Upper lobe of right lung (tissue), 1 donor: ENCODE measurements at places on chromosomes 11 and 22. TPM values are rescaled to one million over a fixed set of nuclear protein-coding genes. Genes with fewer than 3 reads are reported as not detected.

DNA sequence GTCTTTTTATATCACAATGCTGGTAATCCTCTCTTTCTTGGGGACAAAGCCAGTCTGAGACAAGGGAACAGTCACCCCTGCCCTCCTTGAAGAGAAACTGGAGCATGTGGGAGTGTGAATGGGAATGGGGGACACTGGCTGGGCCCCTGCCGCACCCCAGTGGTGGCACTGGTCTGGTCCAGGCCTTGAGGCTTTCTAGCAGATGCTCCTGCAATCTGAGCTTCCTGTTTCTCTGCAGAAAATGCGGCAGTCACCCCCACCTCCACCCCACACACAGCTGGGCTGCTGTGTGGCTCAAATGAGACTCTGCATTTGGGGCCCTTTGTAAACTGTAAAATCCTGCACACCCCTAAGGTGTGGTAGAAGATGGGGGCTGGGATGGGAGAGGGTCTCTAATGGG, 6.6 kb upstream of the MARK2 start:
- DNase-seq = no peak
- H3K36me3 ChIP-seq = peaks cover 3% of the 10 kb centered on the region
- no peaks in the 10 kb centered on the region for H3K27me3 ChIP-seq
- no peak overlapping the region for H3K27ac ChIP-seq

DNA sequence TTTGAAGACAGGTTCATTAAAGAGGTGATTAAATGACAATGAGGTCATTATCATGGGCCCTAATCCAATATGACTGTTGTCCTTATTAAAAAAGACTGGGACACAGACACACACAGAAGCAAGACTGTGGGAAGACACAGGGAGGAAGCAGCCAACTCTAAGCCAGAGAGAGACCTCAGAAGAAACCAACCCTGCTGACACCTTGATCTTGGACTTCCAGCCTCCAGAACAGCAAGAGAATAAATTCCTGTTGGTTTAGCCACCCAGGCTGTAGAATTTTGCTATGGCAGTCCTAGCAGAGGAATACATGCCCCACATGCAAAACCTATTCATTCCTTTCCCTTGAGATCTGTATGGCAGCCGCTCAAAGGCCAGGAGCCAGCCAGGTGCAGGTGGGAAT, 35.6 kb upstream of the CACNG2 start:
- no peak overlapping the region for H3K27ac ChIP-seq
- no peak for DNase-seq
- H3K27me3 ChIP-seq = peaks cover 12% of the 10 kb centered on the region
- no peaks in the 10 kb centered on the region for H3K36me3 ChIP-seq
- H3K4me1 ChIP-seq = no peaks in the 10 kb centered on the region

DNA sequence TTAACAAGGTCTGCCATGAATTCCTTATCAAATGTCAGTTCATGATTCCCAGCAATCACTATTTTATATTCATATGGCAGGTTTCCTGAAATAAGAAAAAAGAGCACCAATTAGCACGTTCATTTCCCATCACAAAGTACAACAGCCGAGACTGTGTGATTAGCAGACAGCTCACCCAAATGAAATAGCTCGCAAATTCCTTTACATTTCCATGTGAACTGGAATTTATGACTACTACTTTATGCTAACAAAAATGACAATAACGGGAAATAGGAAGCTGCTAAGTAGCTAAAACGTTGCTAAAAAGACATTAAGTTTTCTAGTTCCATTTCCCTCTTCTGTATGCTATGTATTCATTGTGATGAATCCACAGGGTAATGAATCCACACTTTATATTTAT, 90.7 kb downstream of the MPPED2 start:
- no peak overlapping the region for H3K4me3 ChIP-seq
- H3K36me3 ChIP-seq = no peaks in the 10 kb centered on the region
- H3K27ac ChIP-seq = no peak overlapping the region
- H3K27me3 ChIP-seq = no peaks in the 10 kb centered on the region

Gene TMPRSS13
- total RNA-seq = 9.9 TPM
